Activated naive CD8-positive, alpha-beta T cell treated with anti-CD3 and anti-CD28 coated beads, Interleukin-2, amount 50 U/mL, for 24 hours (primary cell): ENCODE measurements at places on chromosomes 4 and X.
A peak's percentile ranks its signal among the peaks of the same experiment; 100 is the strongest.

GRCh38 chr4:165839615-165840333 is 33.3 kb upstream of the TLL1 start:
- DNase-seq = no peak

DNA sequence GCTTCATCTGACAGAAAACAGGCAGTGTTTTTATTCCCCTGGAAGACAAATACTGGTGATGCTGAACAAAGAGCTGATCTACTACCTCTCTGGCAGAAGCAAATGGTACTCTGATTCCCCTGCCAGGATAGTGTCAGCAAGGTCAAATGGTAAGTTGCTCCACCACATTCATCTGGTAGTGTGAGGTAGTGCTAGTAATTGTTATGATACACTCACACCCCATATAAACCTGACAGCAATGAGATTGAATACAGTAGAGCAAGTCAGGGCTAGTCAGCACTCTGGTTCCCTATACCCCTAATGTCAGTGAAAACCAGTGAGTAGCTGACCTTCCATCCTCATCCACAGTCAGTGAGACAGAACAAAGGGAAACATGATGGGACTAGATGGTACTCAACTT is 3.4 kb upstream of the SPIN4 start:
- DNase-seq = no peak

DNA sequence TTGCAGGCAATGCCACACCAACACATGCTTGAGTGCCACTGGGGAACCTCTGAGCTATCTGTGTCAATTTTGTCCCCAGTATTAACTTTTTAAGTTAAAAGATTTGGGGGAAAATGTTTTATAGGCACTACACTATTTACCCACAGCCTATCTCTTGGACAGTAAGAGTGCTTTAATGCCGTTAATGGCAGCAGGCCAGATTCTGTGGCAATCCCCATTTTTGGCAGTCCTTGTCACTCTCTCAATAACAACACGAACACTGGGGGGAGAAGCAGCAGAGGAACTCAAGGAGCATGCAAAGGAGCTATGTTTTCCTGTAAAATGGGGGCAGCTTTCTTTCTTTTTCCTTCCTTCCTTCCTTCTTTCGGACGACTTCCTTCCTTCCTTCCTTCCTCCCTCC is 168.6 kb downstream of the NSUN7 start:
- DNase-seq = no peak

DNA sequence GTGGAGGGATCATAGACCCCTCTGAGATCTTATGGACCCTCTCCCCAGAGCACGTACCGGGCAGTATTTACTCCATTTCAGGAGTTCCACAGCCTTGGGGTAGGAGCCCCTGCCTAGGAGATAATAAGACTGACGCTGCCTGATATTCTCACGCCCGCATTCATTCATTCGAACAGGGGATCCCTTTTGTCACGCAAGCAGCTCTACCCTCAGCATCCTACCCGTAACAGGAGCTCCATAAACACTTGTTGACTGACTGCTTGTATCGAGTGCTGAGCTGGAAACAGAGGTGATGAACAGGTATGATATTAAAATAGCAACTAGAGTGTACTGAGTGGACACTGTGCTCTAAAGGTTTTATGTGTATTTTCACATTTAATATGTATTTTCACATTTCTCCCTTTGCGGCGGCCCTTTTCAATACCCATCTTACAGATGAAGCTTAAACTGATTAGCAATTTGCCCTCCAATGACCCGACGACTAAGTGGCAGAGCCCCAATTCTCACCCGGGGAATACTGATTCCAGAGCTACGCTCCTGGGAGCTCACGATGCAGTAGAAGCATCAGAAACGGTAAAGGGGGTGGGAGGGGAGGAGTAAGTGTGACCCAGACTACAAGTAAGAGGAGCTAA is 888 bp downstream of the RAB28 start:
- no peak for DNase-seq

DNA sequence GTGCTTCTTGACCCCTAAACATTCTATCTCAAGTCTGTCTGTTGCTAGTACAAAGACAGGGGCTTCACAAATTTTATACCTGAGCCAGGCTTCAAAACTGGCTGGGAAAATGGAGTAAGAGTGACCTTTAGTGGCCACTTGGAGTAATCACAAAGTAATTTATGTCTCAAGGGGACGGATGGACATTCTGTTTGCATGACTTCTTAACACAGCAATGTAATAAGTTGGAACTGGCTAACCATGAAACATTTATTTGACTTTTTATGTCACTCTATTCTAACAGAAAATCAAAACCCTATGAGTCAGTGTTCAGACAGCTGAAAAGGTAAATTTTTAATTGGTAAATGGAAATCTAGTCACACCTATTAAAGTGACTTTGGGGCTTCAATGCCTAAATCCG is 600.6 kb downstream of the ANKRD50 start:
- no peak for DNase-seq

- no peak for DNase-seq
Observed at GRCh38 chr4:8849266-8850073, 22.2 kb downstream of the HMX1 start.

GRCh38 chr4:87971866-87972265 is 3.6 kb upstream of the SPP1 start:
- DNase-seq = no peak

GRCh38 chr4:168562041-168562571 is 65.3 kb downstream of the PALLD start:
- DNase-seq = no peak

GRCh38 chr4:183563874-183564273 is 59.0 kb downstream of the ING2 start:
- DNase-seq = no peak

- DNase-seq = no peak
Observed at GRCh38 chrX:110022599-110023448, 19.9 kb downstream of the TMEM164 start.

GRCh38 chr4:112550728-112551127 is 34.7 kb upstream of the NEUROG2 start:
- DNase-seq = no peak

DNA sequence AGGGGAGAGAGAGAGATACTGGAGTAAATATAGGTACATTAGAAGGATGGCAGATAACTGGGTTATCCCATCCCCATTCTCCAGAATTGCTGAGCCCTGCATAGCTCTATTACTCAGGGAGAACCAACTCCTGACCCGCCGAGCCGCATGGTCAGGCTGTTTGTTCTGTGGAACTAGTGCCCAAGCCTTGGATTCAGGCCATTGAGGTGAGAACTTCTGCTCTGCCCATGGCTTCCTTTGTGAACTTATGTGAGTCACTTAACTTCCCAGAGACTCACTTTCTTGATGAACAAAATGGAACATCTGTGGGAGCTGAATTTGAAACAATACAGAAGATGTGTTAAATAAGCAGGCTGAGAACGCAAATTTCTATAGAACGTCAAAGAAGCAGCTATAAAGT is 54.2 kb downstream of the SPATA18 start:
- no peak for DNase-seq

- DNase-seq = no peak
Observed at GRCh38 chr4:142307857-142308256, 538.2 kb downstream of the INPP4B start.

GRCh38 chr4:38857354-38858096 is 908 bp upstream of the TLR6 start:
- peak; percentile 45 for DNase-seq

GRCh38 chrX:39905538-39905891 is 192.2 kb downstream of the BCOR start:
- DNase-seq = no peak

- no peak for DNase-seq
Observed at GRCh38 chrX:123121241-123121640, 62.8 kb upstream of the GRIA3 start.

DNA sequence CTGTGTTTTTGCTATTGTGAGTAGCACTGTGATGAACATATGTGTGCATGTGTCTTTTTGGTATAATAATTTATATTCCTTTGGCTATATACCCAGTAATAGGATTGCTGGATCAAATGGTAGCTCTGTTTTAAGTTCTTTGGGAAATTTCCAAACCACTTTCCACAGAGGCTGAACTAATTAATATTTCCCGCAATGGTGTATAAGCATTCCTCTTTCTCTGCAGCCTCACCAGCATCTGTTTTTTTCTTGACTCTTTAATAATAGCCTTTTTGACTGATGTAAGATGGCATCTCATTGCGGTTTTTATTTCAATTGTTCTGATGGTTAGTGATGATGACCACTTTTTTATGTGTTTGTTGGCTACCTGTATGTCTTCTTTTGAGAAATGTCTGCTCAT is 247.7 kb upstream of the NDST3 start:
- no peak for DNase-seq

GRCh38 chrX:17438221-17438620 is 63.2 kb downstream of the NHS start:
- no peak for DNase-seq

GRCh38 chr4:63269156-63269555 is 1140.1 kb downstream of the TECRL start:
- DNase-seq = no peak

GRCh38 chrX:53683556-53684414 is 2.7 kb downstream of the HUWE1 start:
- peak; percentile 83 for DNase-seq

- no peak for DNase-seq
Observed at GRCh38 chrX:131366407-131366806, 77.3 kb upstream of the IGSF1 start.

DNA sequence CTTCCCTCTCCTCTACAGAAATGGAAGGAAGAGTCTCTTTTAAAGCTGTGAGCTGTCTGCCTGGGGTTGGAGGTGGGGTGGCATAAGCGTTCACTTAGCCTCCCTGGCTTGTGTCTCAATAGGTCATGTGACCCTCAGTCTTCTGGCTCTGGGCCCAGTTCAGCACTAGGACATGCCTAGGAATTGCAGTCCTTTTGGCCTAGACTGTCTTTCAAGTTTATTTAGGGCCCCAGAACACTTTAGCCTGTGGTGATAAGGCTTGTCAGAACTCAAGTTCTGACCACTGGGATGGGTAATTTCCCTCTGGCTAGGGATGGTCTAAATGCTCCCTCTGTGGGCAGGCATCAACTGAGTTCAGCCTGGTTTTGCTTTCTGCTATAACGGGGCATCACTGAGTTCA is 34.3 kb upstream of the ARMCX4 start:
- no peak for DNase-seq

GRCh38 chrX:8048466-8048865 is 121.3 kb upstream of the PNPLA4 start:
- no peak for DNase-seq

GRCh38 chr4:10063544-10064300 is 42.4 kb upstream of the SLC2A9 start:
- no peak for DNase-seq

DNA sequence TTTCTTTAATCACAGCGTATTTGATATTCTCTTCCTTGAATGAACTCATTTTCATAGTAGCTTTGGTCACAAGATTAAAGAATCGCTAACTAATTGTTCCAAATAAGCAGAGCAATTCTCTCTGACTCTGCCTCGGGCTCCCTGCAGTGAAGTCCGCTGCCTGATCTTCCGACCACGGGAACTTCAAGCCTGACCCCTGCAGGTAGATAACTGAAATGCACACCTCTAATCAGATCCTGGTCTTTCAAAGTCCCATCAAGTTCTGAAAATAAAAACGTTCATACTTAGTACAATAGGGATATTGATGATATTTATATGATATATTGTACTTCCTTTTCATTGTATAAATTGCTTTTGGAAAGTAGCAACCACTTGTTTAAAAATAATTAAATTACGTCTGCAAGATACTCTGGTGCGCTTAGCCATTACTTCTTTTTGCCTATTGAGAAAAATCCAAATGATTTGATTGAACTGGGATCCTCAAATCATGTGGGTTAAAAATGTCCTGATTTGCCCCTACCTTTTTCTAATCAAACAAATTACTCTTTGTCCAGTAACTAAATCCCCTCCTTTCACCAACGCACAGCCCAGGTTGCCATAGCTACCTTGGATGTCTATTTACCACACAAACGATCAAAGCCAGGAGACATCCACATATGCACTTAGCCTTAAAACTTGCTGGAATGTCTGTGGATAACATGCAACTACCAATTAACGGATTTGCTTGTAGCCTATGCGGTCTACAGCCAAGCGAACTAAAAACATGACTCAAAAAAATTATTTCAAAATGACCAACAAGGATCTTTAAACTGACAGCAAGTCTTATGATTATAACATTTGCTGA is 4.2 kb downstream of the MID1 start:
- DNase-seq = no peak

DNA sequence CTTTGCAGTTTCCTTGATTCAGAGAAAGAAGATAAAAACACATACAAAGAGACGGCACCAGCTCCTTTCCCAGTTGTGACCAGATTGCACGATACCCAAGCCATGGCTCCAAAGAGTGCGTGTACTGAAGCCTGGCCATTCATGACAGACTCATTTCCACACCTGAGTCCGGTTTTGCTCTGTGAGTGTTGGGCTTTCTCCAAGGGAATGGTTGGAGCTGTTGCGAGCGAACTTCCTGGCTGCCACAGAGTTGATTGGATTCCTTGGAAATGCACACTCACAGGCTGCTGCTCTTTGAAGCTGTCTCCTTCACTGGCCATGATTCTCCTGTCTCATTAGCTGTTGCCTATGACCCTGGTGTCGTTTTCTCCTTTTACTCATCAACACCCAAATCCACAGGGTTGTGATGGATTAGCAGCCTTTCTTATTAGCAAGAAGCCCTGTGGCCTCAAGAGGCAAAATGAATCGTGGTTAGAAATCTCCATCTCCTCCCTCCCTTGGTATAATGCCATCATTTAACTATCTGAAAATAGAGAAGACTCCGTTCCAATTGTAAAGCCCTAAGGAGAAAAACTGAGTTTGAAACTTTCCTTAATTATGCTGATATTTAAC is 43.9 kb upstream of the BBS12 start:
- DNase-seq = no peak

DNA sequence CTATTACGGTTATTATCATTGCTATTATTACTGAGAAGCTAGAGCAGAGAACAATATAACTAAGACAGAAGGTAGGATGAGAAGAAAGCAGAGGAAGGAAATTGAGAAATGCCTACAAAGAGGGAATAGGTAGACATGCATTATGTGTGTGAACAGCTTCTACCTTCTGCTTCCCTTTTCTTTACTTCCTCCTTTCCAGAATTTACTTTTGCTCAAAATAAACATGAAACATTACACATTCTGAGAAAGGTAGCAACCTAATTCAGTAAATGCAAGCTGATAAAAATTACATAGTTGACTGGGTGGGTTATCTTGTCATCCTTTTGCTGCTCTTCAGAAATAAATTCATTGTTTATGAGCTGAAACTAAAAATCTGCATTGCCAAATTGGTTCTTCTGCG is 54.6 kb downstream of the AMOT start:
- DNase-seq = no peak

GRCh38 chr4:127759228-127759820 is 22.8 kb upstream of the HSPA4L start:
- no peak for DNase-seq

- no peak for DNase-seq
Observed at GRCh38 chr4:118389721-118390120, 36.9 kb upstream of the PRSS12 start.

DNA sequence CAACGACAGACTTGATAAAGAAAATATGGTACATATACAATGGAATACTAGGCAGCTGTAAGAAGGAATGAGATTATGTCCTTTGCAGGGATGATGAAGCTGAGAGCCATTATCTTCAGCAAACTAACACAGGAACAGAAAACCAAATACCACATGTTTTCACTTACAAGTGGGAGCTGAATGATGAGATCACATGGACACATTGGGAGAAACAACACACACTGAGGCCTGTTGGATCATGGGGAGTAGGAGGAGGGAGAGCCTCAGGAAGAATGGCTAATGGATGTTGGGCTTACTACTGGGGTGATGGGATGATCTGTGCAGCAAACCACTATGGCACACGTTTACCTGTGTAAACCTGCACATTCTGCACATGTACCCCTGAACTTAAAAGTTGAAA is 209.7 kb downstream of the SPRY1 start:
- DNase-seq = no peak

- DNase-seq = peak; percentile 72
Observed at GRCh38 chrX:154097003-154097588, 421 bp downstream of the MECP2 start.

- DNase-seq = peak; percentile 15
Observed at GRCh38 chr4:48315728-48316630, 25.4 kb upstream of the SLAIN2 start.
